ENCODE measurements at places on chromosomes 5 and 9. TPM values are rescaled to one million over a fixed set of nuclear protein-coding genes. Genes with fewer than 3 reads are reported as not detected.

GRCh38 chr9:120368799-120369198, 211.2 kb downstream of the CDK5RAP2 start:
- DNase-seq = no peak

DNA sequence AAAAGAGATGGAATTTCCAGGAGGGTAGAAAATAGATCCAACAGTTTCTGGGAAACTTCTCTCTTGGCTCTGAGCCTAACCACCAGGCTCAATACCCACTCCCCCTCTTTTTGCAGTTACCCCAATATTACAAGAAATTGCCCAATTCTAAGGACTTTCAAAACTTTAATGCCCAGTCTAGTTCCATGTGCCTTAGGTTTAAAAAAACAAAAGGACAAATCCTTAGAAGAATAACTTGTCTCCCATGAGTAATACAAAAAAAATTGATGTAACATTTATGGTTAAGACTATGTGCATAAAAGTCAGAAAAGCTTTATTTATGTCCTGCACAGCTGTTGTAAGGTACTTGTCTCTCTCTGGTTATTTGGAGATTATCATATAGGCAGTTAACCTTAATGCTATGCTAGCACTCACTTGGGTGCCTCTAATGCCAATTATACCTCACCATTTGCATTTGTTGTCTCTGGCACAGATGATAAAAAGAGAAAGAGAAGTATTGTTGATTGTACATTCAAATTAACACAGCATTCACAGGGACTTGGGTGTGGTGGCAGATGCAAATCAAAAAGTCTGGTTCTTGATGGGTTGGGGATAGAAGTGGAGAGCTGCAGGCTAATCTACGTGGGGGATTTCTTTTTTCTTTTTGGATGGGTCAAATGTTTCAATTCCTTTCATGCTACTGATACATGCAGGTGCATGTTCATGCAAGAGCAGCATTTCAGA, 159.4 kb downstream of the PIK3R1 start:
- no peak for DNase-seq

DNA sequence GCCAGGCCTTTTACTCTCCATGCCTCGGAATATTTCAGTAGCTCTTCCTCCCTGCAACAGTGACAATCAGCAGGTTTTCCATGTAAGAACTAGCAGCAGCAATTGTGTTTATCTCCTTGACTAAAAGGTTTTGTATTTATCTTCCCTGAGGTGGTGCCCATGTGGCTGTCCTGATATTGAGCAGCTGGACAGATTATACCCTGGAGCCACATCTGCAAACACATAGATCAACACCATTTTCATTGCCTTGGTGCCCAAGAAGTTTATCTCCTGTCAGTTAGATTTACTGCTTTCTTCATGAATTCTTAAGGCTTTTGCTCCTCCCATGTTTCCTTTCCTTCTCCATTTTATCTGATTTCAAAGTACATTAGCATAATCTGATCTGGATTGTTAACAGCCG, 378.4 kb downstream of the SPATA31D1 start:
- DNase-seq = no peak

DNA sequence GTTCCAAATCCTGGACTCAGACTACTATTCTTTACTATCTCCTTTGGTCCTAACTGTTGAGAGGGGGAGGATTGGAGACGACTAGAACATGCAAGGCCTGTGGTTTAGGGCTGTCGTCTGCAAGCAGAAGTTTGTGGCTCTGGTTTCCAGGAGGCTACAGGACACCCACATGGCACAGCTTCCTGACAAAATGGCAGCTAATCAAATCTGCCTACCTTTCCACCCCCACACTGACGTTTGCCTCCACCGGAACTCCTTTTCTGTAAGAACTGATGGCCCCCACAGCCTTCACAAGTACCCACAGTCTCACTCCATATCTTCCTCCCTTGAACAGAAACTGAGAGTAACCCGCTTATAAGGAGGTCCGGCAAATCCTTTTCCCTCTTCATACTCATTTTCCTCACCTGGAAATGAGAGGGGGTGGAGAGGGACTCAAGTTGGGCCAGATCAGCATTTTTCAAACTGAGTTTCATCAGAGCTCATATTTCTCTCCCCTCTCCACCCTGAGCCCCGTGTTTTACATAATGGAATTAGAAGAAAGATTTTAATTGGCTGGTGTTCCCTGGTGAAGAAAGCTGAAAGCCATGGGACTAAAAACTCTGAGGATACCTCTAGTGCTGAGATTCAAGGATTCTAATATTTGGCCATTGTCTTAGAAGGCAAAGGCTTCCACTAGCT, 5.2 kb downstream of the SLC31A2 start:
- DNase-seq = no peak

SCAI gene
- total RNA-seq = 50.5 TPM

DCAF10 gene
- 23.2 TPM for total RNA-seq

DNA sequence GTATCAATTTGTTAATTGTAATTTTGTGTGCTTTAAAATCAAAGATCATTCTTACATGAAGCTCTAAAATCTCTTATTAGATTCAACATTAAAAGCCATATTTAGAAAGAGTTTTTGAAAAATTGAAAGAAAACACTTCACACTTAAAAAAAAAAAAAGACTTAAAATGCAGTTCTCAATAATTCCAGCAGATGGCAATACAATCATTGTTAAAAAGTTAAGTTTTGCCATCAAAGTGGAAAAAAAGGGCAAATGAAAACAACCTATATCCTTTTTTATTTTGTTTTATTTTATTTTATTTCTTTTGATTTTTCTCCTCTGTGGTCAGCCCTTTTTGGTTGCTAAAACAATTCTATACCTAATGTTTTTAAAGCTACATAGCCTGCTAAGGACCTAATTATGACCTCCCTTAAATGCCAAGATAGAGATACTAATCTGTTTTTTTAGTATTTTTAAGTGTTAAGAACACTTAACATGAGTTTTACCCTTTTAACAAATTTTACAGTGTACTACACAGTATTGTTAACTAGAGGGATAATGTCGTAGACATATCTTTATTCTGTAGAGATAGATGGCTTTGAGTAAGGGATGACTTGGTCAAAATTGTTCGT, 154.2 kb upstream of the DAB2 start:
- no peak for DNase-seq

DNA sequence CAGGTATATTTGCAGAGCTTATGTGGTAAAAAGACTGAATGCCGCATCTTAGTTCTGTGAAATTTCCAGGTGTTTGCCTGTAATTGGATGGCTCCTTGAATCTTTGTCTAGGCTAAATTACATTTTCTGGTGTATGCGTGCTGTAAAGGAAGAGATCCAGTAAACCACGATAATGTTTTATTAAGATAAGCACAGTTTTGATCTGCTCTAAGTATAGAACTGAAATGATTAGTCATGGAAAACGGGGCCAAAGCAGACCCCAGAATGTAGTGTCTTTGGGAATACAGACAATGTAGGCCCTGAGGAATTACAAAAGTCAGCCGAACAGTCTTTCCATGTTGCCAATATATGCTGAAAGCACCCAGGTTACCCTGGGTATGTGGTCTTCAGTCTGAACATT, 257.3 kb downstream of the FANCC start:
- no peak for DNase-seq

- no peak for DNase-seq
Measured at GRCh38 chr5:51650824-51651223, 267.6 kb downstream of the ISL1 start.

KCNN2 gene
- 29.8 TPM for total RNA-seq

GRCh38 chr9:90099262-90099963, 494.6 kb downstream of the GADD45G start:
- peak; percentile 49 for DNase-seq

DNA sequence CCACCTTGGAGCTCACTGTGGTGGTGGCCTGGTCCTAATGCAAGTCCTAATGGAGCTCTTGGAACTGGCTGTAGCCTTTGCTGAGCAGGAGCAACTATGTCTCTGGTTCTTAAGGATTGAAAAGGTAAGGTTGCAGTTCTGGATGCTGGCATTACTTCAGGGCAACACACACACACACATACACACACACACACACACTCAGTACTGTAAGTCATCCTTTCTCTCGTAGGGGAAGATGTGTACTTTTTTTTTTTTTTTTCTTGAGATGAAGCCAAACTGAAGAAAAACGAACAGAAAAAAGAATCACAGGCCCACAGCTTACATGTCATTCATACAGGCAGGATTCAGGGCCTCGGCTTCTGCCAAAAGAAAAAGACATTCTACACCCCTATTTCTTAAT, 81.1 kb upstream of the RPS23 start:
- no peak for DNase-seq

DNA sequence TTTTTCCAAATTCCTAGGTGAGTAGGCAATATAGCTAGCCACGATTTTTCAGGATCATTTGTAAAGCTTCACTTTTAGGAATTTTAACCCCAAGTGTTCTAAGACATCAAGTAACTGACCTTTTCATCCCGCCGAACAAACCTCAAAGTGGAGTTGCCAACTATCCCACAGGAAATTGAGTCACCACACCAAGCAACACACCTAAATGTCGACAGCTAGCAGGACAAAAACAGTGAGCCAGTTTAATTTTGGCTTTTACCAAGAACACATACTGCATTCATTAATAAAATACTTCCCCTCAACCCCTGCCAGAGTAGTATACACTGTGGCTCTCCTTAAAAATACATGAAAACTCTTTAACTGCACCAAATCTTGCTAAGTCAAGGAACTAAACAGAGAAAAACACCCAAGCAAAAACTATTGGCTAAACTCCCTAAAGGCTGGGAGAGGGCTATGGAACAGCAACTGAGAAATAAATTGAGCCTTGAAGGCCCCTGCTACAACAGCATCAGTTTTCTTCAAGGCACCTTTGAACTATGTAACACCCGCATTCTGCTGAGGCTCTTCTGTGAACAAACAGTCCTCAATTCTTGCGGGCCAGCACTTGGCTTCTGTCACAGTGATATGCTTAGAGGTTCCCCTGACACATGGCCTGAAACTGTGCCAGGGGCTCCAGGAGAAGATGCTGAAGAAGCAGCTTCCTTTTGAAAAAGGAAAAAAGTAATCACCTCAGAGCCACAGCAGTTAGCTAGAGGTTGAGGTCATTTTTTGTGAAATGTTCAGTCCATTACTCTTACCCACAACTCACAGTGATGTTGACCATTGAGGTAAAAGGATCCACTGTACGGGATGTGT, 459.6 kb downstream of the RAB3C start:
- no peak for DNase-seq

SNCB gene
- total RNA-seq = 15.5 TPM

DNA sequence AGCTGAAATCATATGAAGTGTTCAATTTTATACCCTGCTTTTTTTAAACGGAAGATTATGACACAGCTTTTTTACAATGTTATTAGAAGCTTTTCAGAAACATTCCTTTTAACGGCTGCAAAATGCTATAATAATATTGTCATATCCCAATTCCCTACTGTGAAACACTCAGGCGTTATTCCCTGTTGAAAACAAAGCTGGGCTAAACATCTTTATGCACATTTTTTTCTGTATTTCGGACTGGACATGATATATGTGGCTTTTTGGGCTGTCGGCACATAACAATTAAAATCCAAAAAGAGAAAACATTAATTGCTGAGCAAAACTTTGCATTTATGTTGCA, 12.0 kb upstream of the CTSL start:
- no peak for DNase-seq

GRCh38 chr5:148808864-148809642, 17.4 kb upstream of the ADRB2 start:
- no peak for DNase-seq

ROPN1L gene
- 1.2 TPM for total RNA-seq

DNA sequence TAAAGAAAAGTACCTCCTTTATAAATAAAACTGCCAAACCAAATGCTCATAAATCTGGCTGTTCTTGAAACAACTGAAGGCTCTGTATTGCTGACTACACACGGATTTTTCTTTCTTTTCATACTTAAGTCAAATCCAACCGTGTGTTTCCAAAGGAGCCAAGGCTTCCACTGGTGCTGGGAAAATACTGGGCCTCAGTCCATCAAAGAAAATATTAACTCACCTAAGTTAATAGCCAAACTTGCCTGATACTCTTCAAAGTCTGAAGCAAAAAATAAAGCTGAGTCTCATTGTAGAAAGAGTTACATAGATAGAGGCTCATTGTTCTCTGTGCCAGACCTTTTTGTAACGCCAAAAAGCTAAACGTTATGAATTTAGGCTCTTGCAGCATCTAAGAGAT, 350.4 kb upstream of the CDH9 start:
- no peak for DNase-seq

TRAF2 gene
- total RNA-seq = 7.3 TPM

IL9 gene
- total RNA-seq = not detected

DNA sequence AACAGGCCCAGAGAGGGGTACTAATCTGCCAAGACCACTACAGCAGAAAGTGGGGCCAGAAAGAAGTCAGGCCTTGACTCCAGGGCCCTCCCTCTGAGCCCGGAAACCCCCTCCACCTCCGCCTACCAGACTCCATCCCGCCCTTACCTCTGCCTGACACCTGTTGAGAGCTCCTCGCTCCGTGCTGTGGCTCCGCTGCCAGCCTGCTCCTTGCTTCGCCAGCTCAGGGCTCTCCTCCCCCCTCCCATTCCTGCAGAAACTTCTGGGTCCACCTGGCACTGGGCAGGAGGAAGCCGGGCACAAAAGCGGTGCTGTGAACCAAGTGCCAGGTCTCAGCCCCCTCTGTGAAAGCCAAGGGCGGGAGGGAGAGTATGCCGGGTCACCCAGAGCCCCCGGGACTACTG, 6.4 kb upstream of the ST6GALNAC6 start:
- no peak for DNase-seq

C9orf72 gene
- 53.0 TPM for total RNA-seq

DNA sequence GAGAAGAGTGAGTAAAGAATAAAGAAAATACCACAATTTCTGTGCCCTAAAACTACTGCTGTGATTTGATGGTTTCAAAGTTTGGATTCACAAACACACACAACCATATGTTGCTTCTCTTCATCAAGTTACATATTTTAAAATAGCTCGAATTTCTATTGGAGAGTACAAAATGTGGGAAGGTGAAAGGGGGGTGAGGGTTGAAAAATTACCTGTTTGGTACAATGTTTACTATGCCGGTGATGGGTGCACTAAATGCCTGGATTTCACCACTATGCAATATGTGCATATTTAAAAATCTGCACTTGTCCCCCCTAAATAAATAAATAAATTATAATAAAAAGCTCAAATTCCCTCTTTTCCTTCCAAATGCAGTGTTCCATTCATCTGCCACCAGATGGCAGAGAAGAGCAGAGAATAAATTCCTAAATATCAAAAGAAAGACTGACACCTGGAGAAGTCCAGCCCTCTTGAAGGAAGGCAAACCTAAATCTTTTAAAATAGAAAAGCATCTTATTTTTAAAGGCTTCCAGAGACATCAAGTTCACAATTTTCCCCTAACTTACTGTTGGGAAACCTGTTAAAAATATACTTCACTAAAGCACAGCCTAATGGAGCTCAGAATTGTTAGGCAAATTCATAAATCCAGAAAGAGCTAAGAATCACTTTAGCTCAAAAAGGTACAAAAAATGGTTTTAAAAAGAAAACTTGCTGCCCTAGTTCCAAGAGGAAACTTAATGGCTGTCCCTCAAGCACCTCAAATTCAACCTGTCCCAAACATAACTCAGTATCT, 24.8 kb upstream of the HNRNPA0 start:
- no peak for DNase-seq
